ENCODE measurements at places on chromosomes 3 and 15. TPM values are rescaled to one million over a fixed set of nuclear protein-coding genes. Genes with fewer than 3 reads are reported as not detected.

CCDC80 gene
- 2.0 TPM for total RNA-seq

FAM3D gene
- 84.3 TPM for total RNA-seq

AGBL1 gene
- 0.19 TPM for total RNA-seq

CLDN1 gene
- total RNA-seq, result 59.6 TPM

ADGRG7 gene
- total RNA-seq, result not detected

TMC3 gene
- not detected for total RNA-seq

FGD5 gene
- 5.7 TPM for total RNA-seq

SMCO1 gene
- total RNA-seq, result not detected

ELL3 gene
- total RNA-seq, result 28.8 TPM

POTEB gene
- total RNA-seq, result not detected

SERPINI2 gene
- not detected for total RNA-seq

ONECUT1 gene
- not detected for total RNA-seq

TMEM108 gene
- total RNA-seq, result 0.22 TPM

OXTR gene
- total RNA-seq, result 8.0 TPM

RTP3 gene
- not detected for total RNA-seq

NR2E3 gene
- 0.19 TPM for total RNA-seq

B3GALNT1 gene
- 8.0 TPM for total RNA-seq

CLDN11 gene
- total RNA-seq, result 2.2 TPM

DNAJA4 gene
- total RNA-seq, result 24.0 TPM

STXBP5L gene
- not detected for total RNA-seq

Measured in esophagus squamous epithelium (tissue), 5 donors.